Stimulated activated CD8-positive, alpha-beta memory T cell treated with anti-CD3 and anti-CD28 coated beads, Interleukin-12 subunit alpha, Interleukin-12 subunit beta, amount 100 ng/mL, for 1 hour (primary cell): ENCODE measurements at places on chromosomes 7 and 10.

DNA sequence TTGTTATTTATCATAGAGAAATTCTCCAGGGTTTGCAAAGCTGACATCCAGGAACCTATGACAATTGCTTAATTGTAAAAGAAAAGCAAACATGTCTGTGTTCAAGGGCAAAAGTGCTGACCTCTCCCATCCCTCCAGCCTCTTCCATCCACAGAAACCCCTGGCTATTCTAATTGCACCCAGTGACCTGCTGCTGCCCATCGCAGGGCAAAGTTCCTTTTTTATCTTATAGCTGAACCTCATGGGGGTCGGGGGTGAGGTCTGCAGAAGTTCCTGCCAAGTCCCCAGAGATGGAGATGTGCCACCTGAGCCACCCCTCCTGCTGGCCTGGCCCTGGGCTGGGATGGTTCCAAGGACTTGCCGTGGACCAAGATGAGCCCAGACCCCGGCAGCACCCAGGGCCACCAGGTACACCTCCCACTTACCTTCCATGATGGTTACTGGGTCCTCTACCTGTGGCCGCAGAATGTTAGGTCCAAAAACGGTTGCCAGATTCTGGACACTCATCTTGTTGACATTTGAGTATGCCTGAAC lies 146.5 kb downstream of the MAPK8 start:
- DNase-seq = no peak

GRCh38 chr10:76925636-76926405 lies 711.8 kb downstream of the KCNMA1 start:
- no peak for DNase-seq

DNA sequence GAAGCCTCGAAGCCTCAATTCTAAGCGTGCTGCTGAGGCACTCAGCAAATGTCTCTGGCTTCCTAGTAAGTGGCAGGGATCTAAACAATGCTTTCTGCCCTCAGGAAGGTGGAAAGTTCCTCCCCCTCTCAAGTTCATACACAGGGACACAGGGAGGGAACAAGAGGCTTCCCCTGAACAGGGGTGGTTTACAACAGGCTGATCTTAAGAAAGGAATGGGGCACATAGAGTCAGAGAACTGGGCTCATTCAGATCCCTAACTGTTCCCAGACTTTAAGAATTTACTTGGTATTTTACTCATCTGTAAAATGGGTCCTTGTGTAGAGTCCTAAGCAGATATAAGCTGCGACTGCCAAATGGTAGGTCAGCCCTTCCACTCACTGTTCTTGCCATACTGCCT lies 2.5 kb downstream of the TNS3 start:
- no peak for DNase-seq

GRCh38 chr7:151085691-151086620 lies at the start of gene AGAP3:
Gene AGAP3 (plus strand): TSS chr7:151086475. CDS start chr7:151086742, 267 bp downstream.
- peak; percentile 19 for DNase-seq

DNA sequence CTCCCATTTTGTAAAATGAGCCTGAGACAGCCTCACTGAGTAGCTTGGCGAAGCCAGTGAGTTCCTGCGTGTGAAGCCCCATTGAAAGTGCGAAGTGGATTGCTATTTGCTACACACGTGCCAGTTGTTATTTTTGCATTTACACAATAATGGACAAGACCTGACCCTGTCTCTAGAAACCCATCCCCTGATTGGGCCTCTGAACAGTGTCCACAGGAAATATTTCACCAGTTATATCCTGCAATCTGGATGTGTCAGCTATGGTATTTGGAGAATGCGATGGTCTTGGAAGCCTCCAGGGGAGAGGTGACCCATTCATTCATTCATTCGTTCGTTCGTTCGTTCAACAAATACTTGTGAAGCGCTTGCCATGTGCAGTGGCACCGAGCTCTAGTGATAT lies 37.1 kb downstream of the COL13A1 start:
- no peak for DNase-seq

- DNase-seq = no peak
Observed at GRCh38 chr10:44954042-44954441, 5.6 kb upstream of the RASSF4 start.

DNA sequence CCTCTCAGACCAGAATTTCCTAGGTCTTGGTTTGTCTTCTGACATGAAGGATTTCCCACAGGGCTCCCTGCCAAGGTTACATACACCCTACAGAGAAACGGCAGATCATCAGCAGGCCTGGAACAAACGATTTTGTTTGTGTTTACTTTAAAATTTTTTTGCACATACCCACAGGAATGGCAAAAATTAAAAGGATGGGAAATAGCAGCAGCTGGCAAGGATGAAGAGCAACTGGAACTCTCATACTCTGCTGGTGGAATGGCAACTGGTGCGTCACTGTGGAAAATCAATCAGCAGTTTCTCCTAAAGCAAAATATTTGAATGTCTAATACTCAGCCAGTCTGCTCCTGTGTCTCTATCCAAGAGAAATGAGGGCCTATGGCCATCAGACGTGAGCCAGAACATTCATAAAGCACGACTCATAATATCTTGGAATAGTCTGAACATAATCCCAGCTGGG lies 6.5 kb downstream of the BAIAP2L1 start:
- DNase-seq = no peak

DNA sequence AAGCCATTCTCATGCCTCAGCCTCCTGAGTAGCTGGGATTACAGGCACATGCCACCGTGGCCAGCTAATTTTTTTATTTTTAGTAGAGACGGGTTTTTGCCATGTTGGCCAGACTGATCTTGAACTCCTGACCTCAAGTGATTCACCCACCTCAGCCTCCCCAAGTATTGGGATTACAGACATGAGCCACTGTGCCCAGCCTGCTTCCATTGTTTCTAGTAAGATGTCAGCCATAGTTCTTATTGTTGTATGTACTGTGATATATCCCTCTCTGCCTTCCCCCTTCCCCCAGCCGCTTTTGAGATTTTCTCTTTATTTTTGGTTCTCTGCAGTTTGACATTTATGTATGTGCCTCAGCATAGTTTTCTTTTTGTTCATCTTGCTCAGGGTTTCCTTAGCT lies 87.9 kb upstream of the KLF14 start:
- no peak for DNase-seq

GRCh38 chr10:94129393-94130130 lies 135.8 kb downstream of the PLCE1 start:
- no peak for DNase-seq

GRCh38 chr7:2165239-2165609 lies 67.5 kb downstream of the MAD1L1 start:
- DNase-seq = no peak

DNA sequence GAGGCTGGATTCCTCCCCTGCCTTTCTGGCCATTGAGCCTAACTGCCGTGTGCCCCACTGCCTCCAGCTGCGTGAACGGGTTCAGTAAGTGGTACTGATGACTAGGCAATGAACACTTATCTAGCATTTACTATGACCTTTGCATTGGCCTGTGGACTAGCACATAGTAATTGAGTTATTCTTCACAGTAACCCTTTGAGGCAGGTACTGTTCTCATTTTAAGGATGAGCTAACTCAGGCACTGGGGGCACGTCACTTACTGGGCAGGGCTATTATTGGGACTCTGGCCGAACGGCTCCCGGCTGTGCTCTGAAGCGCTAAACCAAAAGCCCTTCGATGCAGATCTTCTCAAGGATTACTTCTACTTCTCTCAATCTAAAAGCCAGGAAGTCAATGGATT lies 38.3 kb downstream of the WIPF3 start:
- DNase-seq = no peak

- DNase-seq = no peak
Observed at GRCh38 chr7:96354881-96355280, 33.0 kb upstream of the SLC25A13 start.
